ENCODE measurements at places on chromosomes 12 and 14.

- no peak for DNase-seq
Measured at GRCh38 chr14:94673071-94673470, 60.9 kb downstream of the SERPINA3 start.

- DNase-seq: no peak
Measured at GRCh38 chr14:95151561-95151960, 5.8 kb downstream of the DICER1 start.

- DNase-seq: no peak
Measured at GRCh38 chr12:11718768-11719253, 69.3 kb downstream of the ETV6 start.

GRCh38 chr12:88958946-88959345, 378.7 kb upstream of the KITLG start:
- no peak for DNase-seq

- DNase-seq: no peak
Measured at GRCh38 chr12:114512351-114512750, 106.4 kb upstream of the TBX5 start.

DNA sequence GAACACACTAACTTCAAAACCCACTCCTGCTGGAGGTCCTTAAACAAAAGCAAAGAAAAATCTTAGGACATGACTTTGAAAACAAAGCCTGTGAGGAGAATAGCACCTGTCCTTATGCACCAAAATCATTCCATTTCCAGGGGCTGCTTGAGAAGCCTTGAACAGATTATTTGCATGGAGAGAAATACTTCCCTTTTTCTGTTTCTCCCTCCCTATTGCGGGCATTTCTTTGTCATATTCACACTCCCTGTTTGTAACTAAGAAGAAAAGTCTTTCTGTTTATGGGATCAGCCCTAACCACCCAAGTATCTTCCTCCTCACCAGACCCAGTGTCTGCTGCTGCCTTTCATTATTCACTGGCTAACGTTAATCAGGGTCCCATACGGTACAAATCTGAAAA, 218.8 kb downstream of the DPF3 start:
- DNase-seq: peak; percentile 62

- no peak for DNase-seq
Measured at GRCh38 chr14:104361101-104361591, 218.4 kb upstream of the C14orf180 start.

DNA sequence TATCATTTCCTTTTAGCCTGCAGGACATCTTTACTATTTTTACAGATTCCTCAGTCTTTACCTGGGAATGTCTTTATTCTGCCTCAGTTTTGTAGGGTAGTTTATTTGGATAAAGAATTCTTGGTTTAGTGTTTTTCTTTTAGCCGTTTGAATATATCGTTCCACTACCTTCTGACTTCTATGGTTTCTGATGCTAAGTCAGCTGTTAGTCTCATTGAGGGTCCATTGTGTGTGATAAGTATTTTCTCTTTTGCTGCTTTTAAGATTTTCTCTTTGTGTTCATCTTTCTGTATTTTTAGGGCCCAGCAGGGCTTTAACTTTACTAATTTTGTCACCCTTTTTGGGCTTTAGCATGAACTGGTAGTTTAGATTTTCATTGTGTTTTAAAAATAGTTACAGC, 113.5 kb downstream of the MNAT1 start:
- DNase-seq: no peak

GRCh38 chr14:79369359-79370332, 841.7 kb downstream of the DIO2 start:
- no peak for DNase-seq
